ENCODE measurements at places on chromosomes 5 and 9.
A peak's percentile ranks its signal among the peaks of the same experiment; 100 is the strongest.

DNA sequence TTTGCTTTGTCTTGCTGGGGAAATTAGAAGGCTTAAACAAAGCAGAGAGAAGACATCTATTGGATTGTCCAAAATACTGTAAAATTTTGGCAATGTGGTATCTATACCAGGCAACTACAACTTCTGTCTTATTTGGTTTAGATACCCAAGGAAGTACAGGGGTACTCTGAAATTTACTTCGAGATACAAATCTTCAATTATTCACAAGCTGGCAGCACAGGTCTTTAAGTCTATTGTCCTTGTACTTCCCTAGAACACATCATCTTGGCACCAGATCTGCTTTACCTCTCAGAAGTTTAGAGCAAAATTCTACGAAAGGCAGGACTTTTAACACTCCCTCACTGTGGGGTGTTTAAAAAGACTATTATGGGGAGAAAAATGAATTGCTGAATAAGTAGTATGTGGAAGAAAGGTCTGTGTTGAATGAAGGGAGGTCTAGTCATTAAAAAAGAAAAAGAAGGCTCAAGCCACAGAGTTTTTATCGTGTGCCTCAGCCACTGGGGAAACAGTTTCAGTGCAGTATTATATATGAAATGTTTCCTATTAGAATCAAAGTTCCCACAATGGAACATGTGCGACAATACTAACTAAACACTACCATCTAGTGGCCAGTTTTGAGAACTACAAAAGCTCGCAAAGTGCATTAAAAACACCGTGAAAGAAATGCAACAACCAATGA is 93.7 kb downstream of the PDE4D start:
- peak; percentile 57 for DNase-seq

GRCh38 chr9:73684601-73685000 is 532.9 kb downstream of the ANXA1 start:
- DNase-seq: no peak

DNA sequence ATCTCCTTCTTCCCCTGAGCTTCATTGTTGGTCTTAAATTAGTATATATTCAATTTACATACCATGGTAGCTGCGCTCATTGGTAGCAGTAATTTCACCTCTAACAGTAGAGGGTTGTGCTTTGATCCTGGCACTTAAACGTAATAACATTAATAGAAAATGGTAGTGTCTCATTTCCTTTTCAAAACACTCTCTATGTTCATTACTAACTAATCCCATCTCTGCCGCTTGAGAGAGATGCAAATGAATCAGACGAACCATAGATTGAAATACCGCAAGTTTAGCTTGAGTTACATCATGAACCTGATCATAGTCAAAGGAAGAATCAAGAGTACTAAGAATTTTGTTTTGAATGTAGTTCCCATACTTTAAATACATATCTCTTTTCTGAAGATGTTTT is 2.2 kb downstream of the THBS4 start:
- DNase-seq: no peak

GRCh38 chr5:10543585-10544040 is 20.3 kb upstream of the ANKRD33B start:
- peak; percentile 71 for DNase-seq

GRCh38 chr5:144525000-144525399 is 354.3 kb downstream of the KCTD16 start:
- no peak for DNase-seq

DNA sequence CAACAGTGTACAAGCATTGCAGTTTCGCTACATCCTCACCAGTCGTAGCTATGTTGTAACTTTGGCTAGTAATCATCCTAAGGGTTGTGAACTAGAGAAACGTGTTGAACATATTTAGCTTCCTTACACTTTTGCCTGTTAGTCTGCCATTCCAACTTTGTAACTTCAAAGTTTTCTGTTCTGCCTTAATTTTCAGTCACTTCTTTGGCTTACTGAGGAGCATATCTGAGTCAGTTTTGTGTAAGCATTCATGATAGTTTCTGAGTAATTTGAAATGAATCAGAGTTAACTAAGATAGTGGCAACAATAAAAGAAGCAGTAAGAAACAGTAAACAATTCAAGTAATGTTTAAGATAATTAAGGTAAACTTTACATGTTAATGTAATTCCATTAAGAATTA is 58.9 kb upstream of the MCCC2 start:
- no peak for DNase-seq

GRCh38 chr5:77957516-77957915 is 181.4 kb upstream of the TBCA start:
- no peak for DNase-seq

GRCh38 chr5:59157068-59157467 is 574.2 kb downstream of the RAB3C start:
- DNase-seq: no peak

DNA sequence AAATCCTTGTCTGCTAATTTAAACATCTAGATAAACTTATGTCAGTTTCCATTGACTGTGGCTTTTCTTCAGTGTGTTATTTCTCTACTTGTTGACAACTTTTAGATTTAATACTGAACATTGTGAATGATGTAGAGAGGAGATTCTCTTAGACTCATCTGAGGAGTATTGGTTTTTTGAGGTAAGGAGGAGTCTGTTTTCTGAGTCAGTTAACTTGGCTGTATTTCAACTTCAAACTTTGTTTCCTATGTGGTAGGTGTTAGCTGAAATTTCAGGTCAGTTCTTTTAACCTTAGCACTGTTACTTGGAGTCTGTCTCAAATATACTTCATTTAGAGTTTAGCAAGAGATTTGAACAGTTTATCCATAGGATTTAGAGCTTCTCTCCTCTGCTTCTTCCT is 67.9 kb downstream of the XRCC4 start:
- no peak for DNase-seq

- DNase-seq: no peak
These were observed 156.6 kb downstream of the AOPEP start for GRCh38 chr9:94882966-94883641.

DNA sequence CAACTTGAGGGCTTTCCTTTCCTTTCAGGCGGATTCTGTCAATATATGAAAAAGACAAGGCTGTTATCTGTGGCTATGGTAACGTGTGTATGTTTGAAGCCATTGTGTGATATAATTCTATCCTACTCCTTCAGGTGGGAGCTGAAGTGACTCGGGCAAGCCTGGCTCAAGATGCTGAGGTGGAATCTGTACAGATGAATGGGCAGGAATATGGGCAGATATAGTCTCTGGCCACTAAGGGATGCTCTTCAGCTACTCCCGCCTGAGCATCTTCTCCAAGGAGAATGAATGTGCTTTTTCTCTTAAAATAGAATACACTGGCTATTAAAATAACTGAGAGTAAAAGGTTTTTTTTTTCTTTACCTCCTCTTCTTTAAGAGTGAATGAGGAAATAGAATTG is 244.8 kb downstream of the ADGRV1 start:
- DNase-seq: no peak

- no peak for DNase-seq
These were observed 5.8 kb downstream of the NOXA1 start for GRCh38 chr9:137428841-137429545.

- no peak for DNase-seq
These were observed 18.8 kb downstream of the ADAM19 start for GRCh38 chr5:157556615-157557418.

- no peak for DNase-seq
These were observed 22.8 kb upstream of the FCN1 start for GRCh38 chr9:134940236-134941208.

GRCh38 chr9:116644091-116644688 is 42.9 kb upstream of the TRIM32 start:
- no peak for DNase-seq

DNA sequence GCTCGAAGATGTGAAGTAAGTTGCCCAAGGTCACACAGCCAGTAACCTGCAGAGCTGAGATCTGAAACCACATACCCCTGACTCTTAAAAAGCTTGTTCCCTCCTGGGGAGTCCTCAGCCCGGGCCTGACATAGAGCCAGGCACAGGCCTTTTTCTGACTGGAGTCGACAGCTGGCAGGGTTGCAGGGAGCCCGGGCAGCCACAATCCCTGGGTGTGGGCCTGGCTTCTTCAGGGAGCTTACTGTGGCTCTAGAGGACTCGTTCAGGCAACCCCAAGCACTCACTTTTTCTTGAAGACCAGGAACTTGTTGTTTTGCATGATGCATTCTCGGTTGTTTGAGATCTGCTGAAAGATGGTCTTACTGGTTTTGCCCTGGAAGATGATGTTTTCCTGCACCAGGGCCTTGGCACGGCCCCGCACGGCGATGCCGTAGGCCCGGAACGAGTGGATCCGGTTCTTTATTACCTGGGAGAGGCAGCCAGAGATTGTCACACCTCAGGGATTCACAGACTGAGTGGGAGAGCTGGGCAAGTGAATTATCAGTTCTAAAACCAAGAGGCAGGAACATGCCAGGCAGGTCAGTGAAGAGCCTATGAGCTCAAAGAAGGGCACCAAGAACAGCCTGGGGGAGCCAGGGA is 30.0 kb downstream of the POLR1E start:
- DNase-seq: no peak

DNA sequence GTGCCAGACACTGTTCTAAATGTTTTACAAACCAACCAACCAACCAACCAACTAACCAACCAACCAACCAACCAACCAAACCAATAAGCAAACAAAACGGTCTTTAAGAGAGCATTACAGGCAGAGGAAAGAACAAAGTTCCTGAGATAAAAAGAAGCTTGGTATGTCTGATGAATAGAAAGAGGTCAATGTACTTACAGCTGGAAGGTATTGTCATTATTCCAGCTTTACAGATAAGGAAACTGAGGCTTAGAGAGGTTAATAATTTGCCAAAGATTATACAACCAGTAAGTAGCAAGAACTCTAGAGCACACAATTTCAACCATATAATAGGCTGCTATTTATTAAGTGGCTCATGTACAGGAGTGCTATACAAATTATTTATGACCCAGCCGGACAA is 29.6 kb downstream of the C9orf57 start:
- no peak for DNase-seq

DNA sequence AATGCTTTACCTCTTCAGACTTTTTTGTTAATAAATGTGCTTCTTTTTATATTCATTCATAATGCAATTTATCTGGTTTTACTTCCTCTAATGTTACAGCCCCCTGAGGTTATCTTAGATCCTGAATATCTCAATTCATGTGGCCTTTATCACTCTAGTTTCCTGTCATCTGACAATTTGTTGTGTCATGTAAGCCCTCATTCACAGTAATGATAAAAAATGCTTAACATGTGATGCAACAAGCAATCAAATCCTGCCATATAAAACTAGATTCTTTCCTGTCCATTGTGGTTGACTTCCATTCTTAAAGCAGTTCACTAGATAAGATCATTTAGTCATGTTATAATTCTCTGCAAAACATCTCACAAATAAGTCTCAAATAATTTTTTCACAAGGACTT is 991.2 kb upstream of the ACO1 start:
- DNase-seq: no peak

GRCh38 chr9:134057751-134058701 is 9.8 kb downstream of the BRD3 start:
- DNase-seq: no peak

DNA sequence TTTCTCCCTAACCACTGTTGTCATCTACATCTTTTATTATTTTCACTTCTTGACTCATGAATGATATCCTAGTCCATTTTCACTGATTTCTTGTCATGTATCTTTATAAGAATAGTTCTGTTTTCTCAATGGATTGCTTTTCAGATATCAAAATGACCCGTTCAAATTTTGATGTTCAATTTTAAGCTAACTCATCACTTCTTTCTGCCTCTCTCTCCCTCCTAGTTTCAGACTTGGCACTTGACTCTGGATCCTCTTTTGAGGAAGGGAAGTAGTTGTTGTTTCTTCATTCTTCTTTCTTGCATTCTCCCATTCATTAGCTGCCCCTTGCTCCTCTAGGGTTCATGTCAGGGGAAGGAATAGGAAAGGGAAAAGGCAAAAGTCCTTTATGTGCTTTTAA is 23.7 kb downstream of the CSNK1G3 start:
- DNase-seq: peak; percentile 45

- DNase-seq: no peak
These were observed 680 bp downstream of the GLRA1 start for GRCh38 chr5:151923866-151924476.

- DNase-seq: no peak
These were observed 93.9 kb downstream of the SETX start for GRCh38 chr9:132260846-132261245.

DNA sequence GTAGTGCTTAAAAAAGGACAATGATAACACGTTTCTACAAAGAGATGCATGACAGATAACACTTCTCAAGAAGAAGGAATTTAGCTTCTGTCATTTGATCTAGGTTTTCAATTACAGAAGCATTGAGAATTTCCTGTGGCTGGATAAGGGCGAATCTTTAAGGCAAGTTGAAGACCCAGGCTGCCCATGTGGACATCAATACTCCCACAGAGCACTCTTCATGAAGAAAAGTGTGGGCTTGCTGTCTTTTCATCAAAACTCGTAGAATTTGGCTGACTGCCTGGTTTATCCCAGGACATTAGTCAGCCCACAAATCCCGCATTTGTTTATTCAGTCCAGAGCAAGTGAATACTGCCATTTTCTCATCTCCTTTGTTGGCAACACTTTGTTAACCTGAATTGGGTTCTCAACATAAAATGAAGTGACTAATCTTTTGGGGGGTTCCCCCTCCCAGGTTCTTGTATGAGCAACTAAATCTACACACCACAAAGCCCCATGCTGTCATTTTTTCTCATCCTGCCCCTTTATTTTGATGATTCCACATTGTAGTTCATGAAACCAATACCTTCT is 43.4 kb upstream of the CDKN2B start:
- DNase-seq: no peak

DNA sequence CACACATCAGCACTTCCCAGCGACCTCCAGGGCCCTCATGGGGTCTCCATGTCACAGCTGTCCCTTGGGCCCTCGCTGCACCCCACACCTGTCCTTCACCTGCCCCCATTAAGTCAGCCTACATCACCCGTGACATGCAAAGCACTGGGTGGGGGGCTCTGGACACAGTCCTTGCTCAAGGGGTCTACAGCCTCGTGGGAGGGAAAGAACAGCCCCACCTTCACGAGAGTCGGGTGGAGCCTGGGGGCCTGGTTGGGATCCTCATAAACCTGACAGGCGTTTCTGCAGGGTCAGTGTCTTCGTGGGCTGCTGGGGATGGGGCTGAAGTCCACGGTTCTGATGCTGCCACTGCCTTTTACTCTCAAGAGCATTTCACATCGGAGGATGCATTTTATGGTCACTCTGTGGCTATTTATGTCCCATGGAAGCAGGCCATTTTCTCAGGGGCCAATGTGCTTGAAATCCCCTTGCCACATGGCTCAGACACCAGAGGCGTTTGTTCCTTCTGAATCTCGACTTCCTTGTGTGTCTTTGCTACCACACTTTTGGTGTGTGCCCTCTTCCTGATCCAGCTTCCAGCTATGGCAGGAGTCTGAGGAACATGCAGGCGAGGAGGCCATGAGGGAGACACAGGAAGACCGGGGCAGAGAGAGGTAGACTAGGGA is at the start of gene OR2V1:
Gene OR2V1, minus strand, starts transcription at position 338 of the 665 bp plus-strand sequence. CDS start 5,865 bp downstream, outside the sequence.
- no peak for DNase-seq

GRCh38 chr9:91775011-91775707 is 174.9 kb downstream of the ROR2 start:
- DNase-seq: peak; percentile 53

- DNase-seq: no peak
These were observed 32.3 kb downstream of the SERINC5 start for GRCh38 chr5:80223561-80223960.

- no peak for DNase-seq
These were observed 52.2 kb downstream of the ACTL7B start for GRCh38 chr9:108803428-108804065.

Measured in suppressor macrophage (primary cell).